Tongue (tissue), 3 donors: ENCODE measurements at places on chromosomes 7 and 10. TPM values are rescaled to one million over a fixed set of nuclear protein-coding genes. Genes with fewer than 3 reads are reported as not detected.

Gene TAS2R41
- 0.31 TPM for total RNA-seq

DNA sequence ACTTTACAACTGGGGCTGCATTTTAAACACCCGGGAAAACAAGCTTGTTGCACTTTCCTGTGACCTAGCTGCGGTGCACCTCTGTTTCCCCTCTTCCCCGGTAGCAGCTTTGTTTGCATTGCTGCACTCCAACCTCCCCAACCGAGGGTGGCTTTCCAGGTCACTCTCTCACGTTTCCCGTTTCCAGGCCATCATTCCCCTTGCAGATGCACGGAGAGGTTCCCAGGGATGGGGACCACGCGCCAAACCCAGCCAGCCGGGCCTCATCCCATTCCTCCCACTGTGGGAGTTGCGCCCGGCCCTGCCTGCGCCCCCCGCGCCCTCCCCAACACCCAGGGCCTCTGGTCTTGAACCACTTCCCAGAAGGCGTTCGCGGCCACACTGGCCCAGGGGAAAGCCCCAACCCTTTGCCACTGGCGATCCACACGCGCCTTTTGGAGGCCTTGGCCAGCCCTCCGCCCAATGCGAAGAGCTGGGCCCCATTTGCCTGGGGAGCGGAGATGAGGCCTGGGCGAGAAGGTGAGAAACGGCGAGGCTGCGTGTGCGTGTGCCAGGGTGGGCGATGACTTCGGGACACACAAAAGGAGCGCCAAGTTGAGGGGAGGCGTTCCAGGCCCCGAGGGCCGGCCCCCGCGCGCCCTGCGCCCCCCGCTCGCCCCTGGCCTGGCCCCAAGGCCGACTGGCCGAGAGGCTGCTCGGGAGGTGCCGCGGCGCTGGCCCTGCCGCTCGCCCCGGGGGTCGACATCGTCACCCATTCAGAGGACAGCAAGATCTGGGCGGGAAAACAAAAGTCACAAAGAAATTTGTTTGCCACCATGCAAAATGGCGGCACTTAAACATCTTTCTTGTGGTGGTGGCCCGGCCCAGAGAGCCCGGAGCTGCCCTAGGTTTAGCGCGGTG is 15.9 kb downstream of the SKIDA1 start:
- DNase-seq: peak; percentile 57

- DNase-seq: peak; percentile 22
These were observed 5.0 kb upstream of the ANKRD61 start for GRCh38 chr7:6026011-6026819.

DNA sequence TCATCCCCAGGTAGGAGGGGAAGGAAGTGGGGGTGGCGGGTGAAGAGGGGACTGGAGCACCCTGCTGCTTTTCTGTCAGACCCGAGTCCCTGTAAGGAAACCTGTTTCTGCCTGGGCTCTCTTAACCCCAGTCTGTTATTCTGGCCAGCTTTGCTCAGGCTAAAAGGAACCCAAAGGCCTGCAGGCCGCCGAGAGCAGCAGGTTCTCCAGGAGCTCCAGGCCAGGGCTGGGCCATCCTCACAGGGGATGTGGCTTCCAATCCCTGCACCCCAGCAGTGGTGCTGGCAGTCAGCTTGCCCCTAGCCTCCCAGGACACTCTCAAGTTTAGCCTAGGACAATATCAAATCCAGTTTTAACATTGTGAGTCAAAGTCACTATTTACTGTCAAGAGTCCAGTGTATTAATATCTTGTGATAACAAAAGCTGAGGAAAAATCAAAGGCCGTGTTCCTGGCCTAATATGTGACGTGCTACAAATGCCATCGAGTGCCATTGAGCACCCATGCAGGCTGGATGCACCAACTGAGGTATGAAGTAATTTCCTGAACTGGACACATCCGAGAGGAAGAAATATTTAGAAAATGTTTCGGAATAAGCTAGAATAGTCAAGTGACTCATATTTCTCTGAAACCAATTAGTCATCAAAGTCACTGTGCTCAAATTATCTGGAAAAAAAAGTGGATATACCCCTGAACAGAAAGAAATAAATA is 7.0 kb downstream of the PKD1L1 start:
- DNase-seq: no peak

DNA sequence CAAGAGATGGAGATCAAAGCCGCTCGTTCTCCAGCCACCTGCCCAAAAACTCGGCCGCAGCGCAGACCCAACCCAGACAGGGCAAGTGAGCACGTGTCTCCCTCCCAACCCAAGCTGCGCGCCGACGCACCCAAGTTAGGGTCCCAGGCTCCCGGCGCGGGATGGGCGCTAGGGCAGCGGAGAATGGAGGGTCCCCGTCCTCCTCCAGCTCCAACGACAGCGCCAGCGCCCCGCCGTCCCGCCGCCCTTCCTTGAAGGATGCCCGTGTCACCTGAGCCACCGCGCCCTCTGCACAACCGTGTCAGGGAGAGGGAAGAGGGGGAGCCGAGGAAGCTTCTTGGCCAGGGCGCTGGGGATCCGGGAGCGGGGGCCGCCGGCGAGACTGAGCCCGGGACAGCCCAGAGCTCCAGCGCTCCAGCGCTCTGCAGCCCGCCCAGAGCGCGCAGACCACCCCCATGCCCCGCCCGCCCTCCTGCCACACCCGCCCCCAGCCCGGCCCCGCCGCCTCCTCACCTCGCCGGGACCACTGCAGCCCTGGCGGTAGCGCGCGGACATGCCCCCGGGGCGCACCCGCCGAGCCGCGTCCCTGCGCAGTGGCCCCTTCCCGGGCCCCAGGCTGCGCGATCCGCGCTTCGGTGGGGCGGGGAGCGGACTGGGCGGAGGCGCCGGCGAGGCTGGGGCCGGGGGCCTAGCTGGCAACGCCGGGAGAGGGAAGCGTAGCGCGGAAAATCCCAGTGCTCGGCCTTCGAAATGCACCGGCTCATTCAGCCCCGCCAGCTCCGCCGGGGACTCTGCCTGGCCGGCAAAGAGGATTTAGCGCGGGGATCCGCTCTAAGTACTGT is at the start of gene SLC16A12:
Gene SLC16A12, minus strand, starts transcription at position 424 of the 842 bp plus-strand sequence. CDS start 73,016 bp downstream, outside the sequence.
- DNase-seq: peak; percentile 64

- no peak for DNase-seq
These were observed 11.3 kb downstream of the NPTX2 start for GRCh38 chr7:98628418-98628817.

DNA sequence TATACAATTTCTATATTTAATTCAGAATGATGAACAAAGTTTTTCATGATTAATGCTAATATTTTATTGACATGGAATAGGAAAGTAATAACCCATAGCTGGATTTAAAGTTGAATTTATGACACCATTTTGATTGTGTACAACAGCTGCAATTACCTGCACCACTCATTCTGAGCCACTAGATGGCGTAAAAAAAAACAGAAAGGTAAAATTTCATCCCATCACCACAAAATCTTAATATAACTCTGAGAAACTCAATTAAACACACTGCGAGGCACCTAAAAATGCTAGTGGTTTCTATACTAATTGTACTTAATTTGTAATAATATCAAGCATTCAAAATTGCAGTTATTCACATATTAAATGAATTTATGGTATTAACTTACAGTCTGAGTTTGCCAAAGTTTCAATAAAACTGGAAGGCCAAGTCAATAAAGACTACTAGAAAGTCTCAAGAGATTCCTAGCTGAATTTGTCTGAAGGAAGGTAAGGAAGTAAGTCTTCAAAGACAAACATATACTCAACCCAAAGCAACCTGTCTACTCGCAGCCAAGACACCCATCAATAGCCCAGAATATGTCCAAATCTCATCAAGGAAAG is 182.5 kb downstream of the SKAP2 start:
- peak; percentile 59 for DNase-seq

DNA sequence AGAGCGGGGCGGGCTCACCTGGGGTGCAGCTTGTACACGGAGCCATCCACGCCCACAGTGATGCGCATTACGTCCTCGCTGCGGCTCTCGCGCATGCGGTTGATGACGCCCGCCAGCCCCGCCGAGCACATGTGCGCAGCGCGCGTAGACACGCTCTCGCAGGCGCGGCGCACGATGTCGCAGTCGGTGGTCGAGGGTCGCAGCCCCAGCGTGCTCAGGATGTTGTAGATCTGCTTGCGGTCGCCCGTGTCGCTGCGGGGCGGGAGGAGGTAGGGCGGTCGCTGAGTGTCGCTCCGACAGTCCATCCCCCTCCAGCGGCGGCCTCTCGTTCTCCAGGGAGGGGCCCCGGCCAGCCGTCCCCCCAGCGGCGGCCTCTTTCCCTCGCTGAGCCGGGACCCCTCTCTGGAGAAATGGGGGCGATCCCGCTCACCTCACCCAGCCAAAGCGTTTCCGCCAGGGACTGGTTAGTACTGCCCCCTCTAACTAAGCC is 4.4 kb upstream of the MYL7 start:
- peak; percentile 69 for DNase-seq

- no peak for DNase-seq
These were observed 22.1 kb upstream of the ABCC2 start for GRCh38 chr10:99760321-99760720.

DNA sequence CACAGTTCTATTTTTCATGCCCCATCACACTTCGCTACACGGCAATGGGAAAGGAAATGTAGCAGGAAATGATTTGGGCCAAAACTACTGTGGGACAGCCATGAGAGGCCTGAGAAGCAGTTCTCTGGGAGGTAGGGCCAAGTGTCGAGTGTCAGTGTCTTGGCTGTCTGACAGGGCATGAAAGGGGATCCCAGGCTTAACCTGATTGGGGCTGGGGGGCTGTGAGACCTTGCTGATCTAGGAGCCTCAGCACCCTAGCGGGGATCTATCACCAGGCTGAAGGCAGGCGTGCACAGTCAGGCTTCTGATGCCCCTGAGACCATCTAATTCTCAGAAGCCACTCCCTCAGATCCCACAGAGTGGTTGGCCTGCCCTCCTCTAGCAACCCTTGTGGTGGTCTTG is 58.2 kb upstream of the SLC25A13 start:
- DNase-seq: no peak

DNA sequence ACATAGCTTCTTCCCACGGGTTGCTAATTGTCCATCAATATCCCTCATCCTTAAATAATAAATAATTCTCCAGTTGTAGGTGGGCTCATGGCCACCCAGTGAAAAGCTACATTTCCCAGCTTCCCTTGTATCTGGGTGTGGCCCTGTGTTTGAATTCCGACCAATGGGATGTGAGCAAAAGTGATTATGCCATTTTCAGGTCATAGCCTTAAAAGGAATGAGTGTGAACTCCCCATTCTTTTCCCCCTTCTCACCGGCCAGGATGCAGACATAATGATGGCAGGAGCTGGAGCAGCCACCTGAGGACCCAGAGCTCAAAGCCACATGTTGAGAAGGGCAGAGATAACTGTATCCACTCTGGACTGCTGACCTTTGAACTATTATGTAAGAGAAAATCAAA is 30.3 kb upstream of the CALU start:
- no peak for DNase-seq

DNA sequence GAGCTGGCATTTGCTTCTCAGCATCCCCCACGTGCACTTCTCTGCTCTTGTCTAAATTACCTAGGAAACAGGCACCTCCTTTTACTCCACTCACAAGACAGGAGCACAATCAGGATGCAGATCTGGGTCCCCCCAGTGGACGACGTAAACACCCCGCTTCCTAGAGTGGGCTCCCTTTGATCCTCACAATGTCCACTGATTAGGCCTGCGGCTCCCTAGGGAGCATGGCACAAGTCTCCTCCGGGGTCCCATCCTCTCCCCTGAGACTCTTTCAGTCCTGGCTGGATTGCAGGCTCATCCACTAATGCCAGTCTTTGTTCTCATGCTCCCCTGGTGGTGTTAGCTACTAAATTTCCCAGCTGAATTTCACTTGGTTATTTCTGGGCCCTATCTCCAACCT is 98.3 kb downstream of the GLI3 start:
- DNase-seq: no peak

DNA sequence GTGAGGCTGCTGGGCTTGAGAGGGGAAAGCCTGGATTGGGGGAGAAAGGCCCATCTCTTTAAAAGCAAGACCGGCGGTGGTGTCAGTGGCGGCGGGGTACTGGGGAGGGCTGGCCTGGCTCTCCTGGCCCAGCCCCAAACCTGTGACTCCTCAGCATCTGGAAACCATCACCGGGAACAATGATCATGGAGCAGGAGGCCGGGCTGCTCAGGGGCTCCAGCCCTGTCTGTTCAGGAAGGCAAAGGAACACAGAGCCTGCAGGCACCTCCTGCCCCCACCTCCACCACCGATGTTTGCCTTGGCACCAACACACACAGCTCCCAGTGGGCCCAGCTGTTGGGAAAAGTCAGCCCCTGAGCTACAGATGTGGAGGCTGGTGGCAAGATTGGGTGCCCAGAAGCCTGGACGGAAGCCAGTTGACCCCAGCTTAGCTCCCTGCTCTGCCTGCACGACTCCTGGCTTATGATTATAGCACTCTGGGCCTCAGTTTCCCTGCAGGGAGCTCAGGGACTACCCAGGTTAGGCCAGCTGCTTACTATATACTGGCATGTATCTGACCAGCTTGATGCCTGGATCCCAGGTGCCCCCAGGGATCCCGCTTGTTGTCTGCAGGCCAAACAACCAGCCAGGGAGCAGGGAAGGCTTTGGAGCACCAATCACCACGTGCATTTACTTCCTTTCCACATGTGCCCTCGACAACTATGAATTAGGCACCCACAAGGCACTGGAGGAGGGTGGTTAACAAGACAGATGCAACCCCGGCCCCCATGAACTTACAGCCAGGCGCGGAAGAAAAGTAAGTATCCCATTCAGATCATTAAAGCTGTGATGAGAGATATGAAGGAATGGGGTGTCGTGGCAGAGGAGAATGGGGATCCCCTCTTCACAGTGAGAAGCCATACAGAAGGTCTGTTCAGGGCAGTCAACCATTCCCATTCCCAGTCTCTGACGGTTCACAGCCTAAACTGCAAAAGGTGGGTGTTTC is 37.3 kb downstream of the ZCCHC24 start:
- peak; percentile 80 for DNase-seq

Gene HOXA7
- not detected for total RNA-seq

GRCh38 chr10:36725581-36726520 is 399.5 kb upstream of the ANKRD30A start:
- DNase-seq: peak; percentile 91

- DNase-seq: no peak
These were observed 4.2 kb upstream of the MUC12 start for GRCh38 chr7:100965045-100965722.

- peak; percentile 75 for DNase-seq
These were observed 94.0 kb downstream of the SORBS1 start for GRCh38 chr10:95467162-95467599.

Gene PDE6C
- total RNA-seq: not detected

DNA sequence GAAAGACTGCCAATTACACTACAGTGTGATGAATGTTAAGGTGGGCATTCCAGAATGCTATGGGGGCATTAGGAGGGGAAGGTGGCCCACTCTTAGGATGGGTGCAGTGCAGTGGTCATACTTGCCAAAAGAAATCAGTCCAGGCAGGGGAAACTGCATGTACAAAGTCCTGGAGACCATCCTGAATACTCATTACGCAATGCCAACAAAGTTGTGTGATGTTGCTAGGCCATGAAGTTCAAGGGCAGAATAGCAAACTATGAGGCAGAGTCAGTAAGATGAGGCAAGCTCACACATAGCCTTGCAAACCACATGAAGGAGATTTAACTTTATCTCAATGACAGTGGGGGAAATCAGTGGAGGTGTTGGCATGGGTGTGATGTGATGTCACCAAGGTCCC is 49.8 kb upstream of the SLC35B4 start:
- DNase-seq: no peak

- peak; percentile 49 for DNase-seq
These were observed 3.1 kb downstream of the PARD3 start for GRCh38 chr10:34811968-34812514.

- no peak for DNase-seq
These were observed 111.3 kb downstream of the FRMD4A start for GRCh38 chr10:14219411-14219810.

- DNase-seq: no peak
These were observed 32.2 kb downstream of the HACD1 start for GRCh38 chr10:17585016-17585415.

Gene SLC29A4
- 11.2 TPM for total RNA-seq
